ENCODE measurements at places on chromosomes 11 and 22.

DNA sequence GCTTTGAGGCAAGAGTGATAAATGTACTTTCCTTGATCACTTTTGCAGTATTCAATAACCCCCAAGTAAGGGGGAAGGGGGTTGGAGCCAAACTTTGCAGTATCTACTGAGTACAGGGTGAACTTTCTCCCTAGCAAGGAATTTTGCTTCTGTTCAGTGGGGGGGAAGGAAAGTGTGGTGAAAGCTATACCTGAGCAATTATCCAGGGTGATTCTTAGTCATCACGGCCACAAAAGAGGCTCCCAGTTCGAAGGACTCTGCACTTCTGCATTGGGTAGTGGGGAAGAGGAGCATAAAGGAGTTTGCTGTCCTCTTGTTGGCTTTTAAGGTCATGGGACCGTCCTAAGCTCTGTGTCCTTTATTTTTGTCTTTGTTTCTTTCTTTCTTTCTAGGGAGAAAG, 346.5 kb upstream of the SYN3 start:
- ATAC-seq, result no peak

GRCh38 chr11:118882491-118882890, 1.2 kb upstream of the CXCR5 start:
- no peak for ATAC-seq

DNA sequence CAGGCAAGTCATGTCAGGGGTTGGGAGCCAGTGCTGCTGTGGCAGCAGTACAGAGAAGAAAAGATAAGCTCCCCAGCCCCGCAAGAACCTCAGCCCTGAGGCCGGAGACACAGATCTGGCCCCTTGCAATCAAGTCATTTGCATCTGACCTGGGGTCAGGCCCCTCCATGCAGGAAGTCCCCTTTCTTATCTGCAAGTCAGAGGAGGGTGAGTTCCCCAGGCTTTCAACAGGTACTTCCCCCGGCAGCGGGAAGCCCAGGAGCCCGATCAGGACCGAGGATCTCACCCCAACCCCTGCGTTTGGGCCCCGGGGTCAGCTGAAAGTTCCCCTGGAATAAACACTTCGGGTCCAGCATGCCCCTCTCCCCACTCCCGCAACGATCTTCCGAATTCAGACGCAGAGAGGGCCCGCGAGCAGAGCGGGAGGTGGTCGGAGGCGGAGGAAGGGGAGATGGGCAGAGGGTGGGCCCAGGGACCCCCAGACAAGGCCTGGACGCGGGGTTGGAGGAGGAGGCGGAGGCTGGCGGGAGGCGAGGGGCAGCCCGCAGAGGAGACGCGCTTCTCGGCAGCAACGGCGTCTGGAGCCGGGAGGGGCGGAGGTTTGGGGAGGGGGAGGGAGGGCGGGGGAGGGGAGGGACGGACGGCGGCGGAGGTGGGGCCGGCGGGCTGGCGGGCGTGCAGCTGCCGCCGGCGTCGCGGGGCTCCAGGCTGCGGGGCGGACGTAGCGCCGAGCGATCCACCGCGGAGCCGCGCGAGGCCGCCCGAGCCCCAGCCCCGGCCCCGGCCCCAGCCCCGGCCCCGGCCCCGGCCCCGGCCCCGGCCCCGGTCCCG, at the start of gene TSPAN18:
Gene TSPAN18 (plus strand): TSS at position 680 of the 831 bp plus-strand sequence. CDS start 179,455 bp downstream, outside the sequence.
- peak; percentile 4 for ATAC-seq

GRCh38 chr22:39727541-39727940, 157.0 kb downstream of the CACNA1I start:
- no peak for ATAC-seq

- ATAC-seq, result no peak
Observed at GRCh38 chr11:116504541-116505297, 268.1 kb downstream of the BUD13 start.
